Stimulated activated CD4-positive, alpha-beta T cell treated with anti-CD3 and anti-CD28 coated beads, Interleukin-15, amount 100 ng/mL, for 1 hour (primary cell): ENCODE measurements at places on chromosomes 7 and 10.

- DNase-seq = no peak
Observed at GRCh38 chr7:101804088-101804963, 13.1 kb upstream of the CUX1 start.

- no peak for DNase-seq
Observed at GRCh38 chr7:129497156-129497555, 5.2 kb upstream of the SMKR1 start.

DNA sequence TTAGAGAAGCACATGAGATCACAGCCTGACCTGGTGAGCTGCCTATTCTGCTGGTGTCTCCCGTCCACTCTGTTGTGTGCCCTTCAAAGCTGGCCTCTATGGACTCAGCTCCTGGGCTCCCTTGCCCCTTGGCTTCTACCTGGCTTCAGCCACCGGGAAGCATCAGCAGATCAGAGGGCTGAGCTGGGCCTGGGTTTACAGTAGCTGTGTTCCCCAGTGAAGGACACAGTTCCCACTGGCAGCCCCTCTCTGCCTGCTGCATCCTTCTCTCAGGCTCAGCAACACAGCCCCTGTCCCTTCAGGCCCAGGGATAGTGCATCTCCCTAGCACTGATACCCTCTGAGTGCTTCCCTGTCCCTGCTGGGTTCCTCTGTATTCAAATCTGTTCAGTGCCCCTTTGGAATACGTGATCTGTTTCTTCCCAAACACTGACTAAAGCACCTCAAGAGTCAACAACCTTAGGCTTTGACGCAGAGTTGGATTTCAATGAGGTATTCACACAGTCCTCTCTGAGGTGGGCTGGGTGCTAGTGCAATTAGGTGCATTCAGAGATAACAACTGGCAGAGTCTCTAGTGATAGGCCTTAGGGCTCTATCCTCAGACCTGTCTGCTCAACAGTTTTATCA is 109.8 kb downstream of the GRID1 start:
- DNase-seq = no peak

DNA sequence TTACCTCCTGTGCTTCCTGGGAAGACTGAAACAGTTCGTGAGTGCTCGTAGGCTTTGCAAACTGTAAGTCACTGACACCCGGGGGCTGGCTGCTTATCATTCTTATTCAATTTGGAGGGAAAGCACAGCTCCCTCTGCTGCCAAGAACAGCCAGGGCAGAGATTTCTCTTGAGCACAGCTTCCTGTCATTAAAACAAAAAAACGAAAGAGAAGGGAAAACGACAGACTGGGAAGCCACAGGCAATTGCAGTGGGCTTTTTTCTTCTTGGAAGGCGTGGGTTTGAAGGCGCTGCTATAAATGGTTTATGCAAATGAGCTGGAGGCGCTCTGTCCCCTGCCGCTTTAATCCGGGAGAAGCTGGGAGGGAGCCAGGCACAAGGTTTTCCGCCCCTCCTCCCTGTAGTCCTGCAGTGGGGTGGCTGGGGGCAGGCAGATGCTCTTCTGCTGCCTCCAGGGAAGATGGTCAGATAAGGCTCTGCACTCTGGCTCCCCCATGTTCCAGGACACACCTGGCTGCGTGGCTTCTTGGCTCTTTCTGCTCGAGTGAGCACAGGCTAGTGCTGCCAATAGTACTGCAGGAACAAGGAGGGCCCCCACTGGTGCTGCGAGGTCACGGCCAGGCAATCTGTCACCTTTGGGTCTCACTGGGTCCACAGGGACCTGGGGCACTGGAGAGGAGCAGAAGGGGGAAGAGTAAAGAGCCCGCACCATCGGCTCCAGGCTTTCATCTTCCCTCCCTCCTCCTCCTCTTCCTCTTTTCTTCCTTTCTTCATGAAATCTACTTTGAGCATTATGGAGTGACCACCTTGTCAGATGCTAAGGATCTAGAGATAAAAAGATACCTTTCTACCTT is 49.5 kb downstream of the NEURL1 start:
- no peak for DNase-seq
